GM12878 (cell line): ENCODE measurements at places on chromosomes 12 and 14. TPM values are rescaled to one million over a fixed set of nuclear protein-coding genes. Genes with fewer than 3 reads are reported as not detected.

DNA sequence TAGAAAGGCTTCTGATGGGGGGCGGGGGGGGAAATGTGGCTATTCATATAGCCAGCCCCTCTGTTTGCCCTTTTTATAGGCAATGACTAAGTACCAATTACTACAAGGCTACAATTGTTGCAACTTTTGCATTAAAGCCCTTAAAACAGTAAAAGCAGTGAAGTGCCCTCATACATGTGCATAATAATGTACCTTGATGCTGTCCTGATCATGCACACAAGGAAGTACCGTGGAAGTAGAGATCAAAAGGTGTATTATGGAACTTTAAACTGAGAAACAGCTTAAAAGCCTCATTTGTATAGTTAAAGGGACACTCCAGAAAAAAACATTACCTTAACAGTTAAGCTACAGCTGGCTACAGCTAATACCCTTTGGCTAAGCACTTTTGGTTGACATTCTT, 111.8 kb downstream of the PLEKHG7 start:
- no peak for DNase-seq

DNA sequence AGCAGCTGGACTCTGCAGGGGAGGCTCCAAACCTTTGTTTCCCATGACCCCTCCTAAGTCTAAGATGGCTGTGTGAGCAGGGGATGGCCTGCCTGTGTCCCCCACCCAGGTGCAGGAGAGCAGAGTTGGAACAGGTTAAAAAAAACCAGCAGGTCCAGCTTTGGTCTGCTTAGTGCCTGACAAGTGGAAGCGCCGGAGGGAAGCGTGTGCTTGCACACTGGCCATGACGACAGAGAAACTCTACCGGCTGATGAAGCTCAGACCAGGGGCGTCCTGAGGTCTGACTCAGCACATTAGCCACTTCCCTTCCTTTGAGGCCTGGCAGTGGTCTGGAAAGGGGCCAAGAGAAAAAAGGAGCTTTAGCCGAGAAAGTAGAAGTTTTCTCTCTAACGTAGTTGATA, 280.1 kb downstream of the VRK1 start:
- DNase-seq: peak; percentile 30

- DNase-seq: no peak
Observed at GRCh38 chr12:93192878-93193277, 184.8 kb upstream of the NUDT4 start.

DNA sequence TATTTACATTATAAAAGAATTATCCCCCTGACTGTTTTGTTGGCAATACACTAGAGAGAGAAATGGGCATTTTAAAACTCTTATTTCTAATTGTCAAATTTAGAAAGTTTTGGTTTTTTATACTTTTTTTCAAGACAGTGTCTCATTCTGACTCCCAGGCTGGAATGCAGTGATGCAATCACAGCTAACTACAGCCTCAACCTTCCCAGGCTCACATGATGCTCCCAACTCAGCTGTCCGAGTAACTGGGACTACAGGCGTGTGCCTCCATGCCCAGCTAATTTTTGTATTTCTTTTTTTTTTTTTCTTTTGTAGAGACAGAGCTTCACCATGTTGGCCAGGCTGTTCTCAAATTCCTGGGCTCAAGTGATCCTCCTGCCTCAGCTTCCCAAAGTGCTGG, 8.3 kb upstream of the OR11H6 start:
- no peak for DNase-seq

DNA sequence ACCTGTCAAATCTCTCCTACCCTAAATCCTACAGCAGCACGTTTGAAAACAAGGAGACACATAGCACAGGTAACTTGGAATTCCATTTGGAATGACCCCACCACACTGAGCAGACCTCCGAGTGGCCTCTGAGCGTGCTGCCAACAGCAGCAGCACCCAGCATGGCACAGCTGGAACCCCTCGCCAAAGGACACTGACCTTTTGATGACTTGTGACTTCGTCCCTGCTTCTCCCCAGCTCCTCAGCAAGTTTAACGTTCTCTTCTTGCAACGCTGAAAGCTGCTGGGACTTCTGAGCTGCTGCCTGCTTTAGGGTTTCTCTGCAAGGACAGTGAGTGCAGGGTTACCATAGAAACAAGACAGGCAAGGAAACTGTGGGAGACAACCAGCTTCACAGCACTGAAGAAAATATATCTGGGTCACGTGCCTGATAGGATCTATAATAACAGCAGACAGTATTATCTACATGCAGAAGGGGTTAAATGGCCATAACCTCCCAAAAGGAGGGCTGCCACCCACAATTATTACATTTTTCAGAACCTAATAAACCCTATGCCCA, 43.3 kb upstream of the VPS33A start:
- no peak for DNase-seq

DNA sequence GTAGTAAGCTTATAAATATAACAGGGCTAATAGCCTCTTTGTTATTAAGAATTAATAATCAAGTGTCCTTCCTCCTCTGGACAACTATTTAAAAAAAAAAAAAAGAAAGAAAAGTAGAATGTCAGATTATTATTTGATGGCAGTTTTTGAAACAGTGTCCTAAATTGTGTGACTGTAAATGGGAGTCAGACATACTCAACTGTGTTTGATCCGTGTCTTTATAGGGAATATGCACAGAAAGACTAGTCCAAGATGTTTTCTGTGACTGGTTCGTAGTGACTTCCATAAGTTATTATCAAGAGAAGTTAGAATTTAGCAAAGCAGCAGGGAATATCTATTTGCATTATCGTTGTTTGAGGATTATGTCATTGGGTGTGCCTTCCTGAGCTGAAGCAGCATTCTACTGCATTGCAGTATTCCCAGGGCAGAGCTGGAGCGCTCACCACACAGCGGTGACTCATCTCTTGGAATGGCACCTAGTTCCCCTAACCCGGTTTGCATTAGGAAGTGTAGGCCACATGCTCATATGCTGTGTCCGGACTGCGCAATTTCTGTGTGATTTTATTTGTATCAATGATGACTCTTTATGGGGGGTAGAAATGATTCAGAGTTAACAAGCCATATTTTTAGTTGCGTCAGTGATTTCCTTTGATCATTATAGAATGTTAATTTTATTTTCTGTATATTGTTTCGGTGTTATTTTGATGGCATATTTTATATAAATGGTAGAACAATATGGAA, 7.9 kb downstream of the DYNC1H1 start:
- no peak for DNase-seq

GRCh38 chr14:69423279-69423678, 24.8 kb downstream of the SLC39A9 start:
- DNase-seq: no peak

DNA sequence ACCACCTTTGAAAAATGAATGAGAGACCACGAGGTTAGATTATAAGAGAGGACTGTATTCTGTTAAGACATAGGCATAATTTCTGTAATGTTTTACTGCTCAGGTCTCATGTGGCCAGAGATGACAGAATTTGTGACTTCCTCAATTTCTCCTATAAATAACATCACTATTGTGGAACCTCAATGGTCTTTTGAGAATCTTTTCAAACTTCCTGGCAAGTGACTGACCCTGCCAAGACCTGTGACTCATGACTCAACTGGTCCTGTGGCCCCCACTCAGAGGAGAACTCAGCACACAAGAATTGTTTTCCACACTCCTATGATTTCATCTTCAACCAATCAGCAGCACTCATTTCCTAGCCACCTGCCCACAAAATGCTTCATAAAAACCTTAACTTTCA, 508.2 kb upstream of the ATP2B1 start:
- DNase-seq: no peak

- DNase-seq: no peak
Observed at GRCh38 chr14:21978184-21978998, 304.8 kb upstream of the OR4E1 start.

- DNase-seq: no peak
Observed at GRCh38 chr12:119014368-119014767, 33.0 kb downstream of the SRRM4 start.

GRCh38 chr12:39372929-39373328, 70.0 kb downstream of the KIF21A start:
- peak; percentile 61 for DNase-seq

DNA sequence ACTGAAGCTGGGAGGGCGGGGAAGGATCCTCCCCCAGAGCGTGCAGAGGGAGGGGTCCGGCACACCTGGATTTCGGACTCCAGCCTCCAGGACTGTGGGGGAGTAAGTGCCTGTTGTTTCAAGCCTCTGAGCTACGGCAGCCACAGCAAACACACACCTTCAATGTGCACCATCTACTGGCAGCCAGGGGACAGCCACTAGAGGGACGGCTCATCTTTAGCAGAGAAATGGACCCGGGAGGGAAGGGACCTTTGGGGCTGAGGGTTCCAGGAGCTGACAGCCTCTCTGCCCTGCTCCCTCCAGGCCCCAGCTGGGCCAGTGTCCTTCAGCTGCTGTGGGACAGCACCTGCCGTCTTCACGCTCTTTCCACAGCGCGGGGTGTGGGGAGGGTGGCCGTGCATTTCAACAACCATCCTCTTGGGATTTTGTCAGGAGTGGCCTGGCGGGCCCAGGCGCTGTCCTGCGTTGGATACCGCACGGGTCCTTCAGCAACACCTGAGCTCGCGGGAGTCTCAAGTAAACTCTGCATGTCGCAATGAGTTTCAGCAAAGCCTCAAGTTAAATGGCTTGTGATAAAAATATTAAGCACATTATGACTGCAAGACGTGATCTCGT, 209.2 kb upstream of the C14orf180 start:
- no peak for DNase-seq

DNA sequence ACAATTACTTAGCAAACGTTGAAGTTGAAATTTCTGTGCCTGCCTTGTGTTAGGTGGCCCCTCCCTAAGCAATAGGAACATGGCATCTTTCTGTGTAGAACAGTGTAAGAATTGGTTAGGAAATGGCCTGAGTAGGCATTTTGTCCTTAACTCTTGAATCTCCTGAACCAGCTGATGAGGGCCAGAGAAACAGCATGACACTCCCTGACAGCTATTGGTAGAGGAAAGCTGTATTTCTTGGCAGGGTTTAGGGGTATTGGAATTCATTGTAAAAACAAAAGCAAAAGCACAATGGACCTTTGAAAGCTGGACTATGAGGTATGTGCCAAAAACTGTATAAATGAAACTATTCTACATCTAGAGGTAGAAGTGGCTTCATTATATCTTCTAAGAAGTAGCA, 40.6 kb upstream of the LRTM2 start:
- DNase-seq: no peak

DNA sequence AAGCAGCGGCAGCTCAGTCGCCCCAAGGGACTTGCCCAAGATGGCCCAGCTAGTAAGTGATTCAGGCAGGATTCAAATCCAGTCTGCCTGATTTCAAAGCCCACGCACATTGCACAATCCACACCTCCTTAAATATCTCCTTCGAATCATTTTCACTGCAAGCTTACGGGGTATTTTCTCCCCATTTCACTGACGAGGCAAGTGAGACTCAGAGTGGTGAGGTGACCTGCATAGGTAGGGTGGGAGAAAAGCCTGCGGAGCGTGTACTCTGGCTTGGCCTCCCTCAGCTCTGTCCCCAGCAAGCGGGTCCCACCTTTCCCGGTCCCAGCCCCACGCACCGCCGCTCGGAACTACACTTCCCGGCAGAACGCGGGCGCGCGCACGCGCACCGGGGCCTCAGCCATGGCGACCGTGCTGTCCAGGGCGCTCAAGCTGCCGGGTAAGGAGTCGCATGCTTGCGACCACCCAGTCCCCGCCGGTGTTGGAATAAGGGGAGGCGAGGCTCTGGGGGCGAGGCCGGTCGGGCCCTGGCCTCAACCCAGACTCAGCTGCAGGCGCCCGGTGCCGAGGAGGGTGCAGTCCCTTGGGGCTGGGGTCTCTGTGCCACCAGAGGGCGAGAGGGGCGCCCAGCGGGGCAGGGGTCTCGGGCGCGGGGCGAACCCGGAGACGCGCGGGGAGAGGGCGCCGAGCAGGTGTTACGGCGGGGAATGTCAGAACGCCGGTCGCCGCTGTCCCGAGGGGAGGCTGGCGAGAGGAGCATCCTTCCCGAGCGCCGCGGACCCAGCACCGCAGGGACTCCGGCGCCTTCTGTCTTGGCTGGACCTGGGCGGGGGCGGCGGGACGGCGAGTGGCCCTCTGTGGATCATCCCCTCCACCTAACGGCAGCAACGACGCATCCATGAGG, at the start of gene FAM234B:
Gene FAM234B (plus strand): TSS at position 380 of the 904 bp plus-strand sequence. CDS start 23 bp downstream, at position 403.
- DNase-seq: no peak

DNA sequence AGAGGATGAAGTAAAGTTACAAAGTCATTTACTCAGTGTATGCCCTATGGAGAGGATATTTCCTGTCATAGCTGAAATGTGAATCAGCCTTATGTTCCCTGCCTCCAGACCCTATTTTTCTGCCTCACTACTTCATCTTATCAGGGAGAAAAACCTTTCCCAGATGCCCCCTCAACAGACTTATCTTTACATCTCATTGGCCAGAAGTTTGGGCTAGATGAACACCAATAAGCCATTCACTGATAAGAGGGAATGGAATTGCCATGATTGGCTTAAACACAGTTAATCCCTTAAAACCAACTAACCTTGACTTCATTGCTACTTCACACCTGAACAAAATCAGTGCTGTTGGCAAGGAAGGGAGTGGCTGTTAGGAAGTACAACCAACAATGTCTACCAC, 40.1 kb downstream of the CREBL2 start:
- no peak for DNase-seq

DNA sequence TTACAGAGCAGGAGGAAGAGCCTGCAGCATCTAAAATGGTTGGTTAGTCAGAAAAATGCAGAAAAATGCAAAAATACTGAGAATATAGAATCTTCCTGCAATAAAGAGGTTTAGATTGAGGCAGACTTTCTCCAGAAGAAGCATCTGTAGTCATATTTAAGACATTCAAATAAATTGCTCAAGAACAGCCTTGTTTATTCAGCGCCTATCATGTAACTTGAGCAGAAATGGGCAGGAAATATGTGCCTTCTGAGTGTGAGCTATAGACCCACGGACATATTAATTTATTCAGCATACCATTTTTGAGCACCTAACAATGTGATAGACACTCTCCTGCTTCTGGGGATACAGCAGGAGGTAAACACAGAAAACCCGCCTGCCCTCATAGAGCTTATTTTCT, 102.0 kb upstream of the HIF1A start:
- no peak for DNase-seq

DNA sequence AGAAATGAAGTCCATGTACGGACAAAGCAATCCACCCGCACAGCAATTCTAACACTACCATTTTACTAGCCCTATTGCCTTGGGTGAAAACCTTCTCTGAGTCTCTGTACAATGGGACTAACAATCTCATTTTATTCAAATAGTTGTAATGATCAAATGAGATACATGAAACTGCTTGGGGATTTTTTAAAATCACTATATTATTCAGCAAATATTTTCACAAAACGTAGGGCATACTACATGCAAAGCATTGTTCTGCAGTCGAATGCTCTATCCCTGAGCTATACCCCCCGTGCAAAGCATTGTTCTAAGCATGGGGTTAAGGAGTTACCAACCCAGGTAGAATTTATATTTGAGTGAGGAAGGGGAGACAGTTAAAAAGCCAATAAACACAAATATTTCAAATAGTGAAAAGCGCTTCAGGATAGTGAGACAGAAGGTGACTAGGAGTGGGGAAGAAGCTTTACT, 554 bp upstream of the ATF7 start:
- no peak for DNase-seq

Gene TOMM20L
- total RNA-seq: not detected in 2 replicates

Gene EPYC
- total RNA-seq: not detected in 2 replicates

Gene KRT80
- 0.05 TPM in 1 of 2 replicates, not detected in the other for total RNA-seq

Gene SCNN1A
- 0.56 and 0.69 TPM in 2 replicates for total RNA-seq

Gene TMEM63C
- 0.74 and 1.3 TPM in 2 replicates for total RNA-seq

Gene EML5
- total RNA-seq: 0.19 and 0.33 TPM in 2 replicates

Gene TSHR
- total RNA-seq: not detected in 2 replicates

Gene PWP1
- total RNA-seq: 45.7 and 49.4 TPM in 2 replicates

Gene PRR4
- 1.6 and 2.2 TPM in 2 replicates for total RNA-seq

Gene TSPAN9
- total RNA-seq: 0.21 and 0.31 TPM in 2 replicates
